Activated CD4-positive, alpha-beta T cell treated with anti-CD3 and anti-CD28 coated beads, Interleukin-2, amount 10 ng/mL, durations not matched to agents 24 days and 14 days (primary cell): ENCODE measurements at places on chromosomes 2 and 18. TPM values are rescaled to one million over a fixed set of nuclear protein-coding genes. Genes with fewer than 3 reads are reported as not detected.
A peak's percentile ranks its signal among the peaks of the same experiment; 100 is the strongest.

MARCO gene
- not detected in 2 replicates for total RNA-seq

GRCh38 chr2:158803506-158803905 is 8.4 kb downstream of the DAPL1 start:
- DNase-seq, result no peak

DNA sequence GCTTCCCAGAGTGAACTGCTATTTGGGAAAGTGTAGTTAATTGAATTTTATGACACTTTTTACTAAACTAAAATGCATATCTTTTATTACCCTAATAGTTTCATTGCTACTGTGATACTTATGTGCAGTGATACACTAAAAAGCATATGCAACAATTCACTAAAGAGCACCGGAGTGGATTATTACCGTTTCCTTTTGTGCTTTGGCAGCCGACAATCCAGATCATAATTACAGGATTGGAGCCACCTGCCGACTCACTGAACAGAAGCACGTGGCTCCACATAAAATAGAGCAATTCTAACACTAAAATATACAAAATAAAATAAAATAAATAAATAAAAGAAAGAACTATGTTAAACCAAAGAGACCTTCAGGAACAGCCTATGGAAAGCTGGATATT is 583.4 kb downstream of the NRXN1 start:
- DNase-seq, result no peak

DNA sequence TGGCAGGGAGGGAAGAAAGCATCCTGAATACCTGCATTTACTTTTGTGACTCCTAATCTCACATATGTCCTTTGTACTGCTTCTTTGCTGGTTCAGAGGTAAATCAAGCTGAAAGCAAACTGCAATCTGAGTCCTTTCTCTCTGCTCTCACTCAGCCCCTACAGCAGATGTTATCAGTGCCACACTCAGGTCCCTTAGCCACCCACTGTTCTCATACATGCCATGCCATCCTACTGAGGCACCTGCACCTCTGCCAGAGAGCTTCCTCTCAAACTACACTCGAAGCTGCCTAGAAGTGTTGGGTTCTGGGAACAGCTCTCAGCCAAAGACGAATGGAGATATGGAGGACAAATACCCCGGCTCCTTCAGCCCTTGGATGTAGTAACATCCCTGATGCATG is 244.5 kb downstream of the TXNL1 start:
- DNase-seq, result no peak

GRCh38 chr2:186697536-186697935 is 3.7 kb downstream of the FAM171B start:
- DNase-seq, result no peak

DNA sequence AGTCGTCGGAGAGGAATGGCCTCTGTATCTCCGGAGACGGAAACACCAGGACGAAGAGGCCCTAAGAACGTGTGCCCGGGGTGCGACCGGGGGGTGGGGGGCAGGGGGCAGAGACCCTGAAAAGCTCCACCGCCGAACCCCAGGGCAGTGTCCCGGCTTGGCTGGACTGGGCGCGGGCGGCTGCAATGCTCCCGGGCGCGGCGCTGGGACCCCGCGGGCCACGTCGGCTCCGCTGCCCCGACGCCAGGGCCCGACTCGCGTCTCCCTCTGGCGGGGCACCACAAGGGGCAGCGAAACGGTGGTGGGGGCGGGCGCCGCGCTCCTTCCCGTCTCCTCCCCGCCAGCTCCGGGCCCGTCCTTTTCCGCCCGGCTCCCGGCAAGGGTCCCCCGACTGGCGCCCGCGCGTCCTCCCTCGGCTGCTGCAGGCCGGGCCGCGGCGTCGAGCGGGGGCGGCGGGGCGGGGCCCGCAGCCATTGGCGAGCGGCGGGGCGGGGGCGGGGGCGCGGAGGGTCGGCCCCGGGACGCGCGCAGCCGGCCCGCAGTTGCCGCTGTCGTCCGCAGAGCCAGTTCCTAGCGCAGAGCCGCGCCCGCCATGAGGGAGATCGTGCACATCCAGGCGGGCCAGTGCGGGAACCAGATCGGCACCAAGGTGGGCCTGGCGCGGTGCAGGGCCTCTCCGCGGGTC is at the start of gene TUBB6:
Gene TUBB6, plus strand, starts transcription at position 541 of the 685 bp plus-strand sequence. Its CDS starts 52 bp downstream, at position 593.
- peak; percentile 85 for DNase-seq

DNA sequence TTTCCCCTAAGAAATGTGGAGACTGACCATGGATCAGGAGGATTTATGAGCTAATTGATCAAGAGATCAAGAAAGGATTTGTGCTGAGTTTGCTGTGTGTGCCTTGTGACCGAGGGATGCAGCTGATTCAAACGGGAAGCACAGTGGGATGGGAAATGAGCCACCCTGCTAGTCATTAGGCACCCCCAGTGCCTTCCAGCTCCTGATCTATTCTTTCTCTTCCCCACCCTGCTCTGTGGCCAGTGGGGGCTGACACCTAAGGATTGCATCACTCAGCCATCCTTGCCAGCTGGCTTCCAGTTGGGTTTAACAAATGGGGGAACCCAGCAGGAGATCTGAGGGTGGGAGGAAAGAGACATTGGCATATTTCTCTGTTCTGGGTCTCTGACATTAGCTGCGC is 132.2 kb upstream of the CXCR4 start:
- DNase-seq, result no peak

GRCh38 chr2:231409776-231410175 is 14.3 kb downstream of the B3GNT7 start:
- DNase-seq, result no peak
